Iris pigment epithelial cell (primary cell): ENCODE measurements at places on chromosomes 1 and 21.
A peak's percentile ranks its signal among the peaks of the same experiment; 100 is the strongest.

DNA sequence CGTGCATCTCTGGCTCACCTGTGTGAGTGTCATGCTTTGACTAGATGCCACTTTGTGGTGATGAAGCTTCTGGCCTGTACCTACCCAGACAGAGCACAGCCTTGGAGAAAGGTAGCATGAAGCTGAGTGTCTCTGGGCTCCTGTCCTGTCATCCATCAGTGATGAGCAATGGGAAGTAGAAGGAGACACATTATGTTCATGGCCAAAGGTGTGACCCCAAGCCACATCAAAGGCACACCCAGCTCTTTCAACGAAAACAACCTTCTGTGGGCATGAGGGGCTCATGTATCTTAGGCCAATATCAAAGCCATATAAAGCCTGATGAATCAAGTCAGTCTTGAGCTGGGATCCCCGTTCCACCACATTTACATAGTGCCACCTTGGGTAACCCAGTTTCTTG lies 1.0 kb upstream of the CLIC6 start:
- no peak for DNase-seq

GRCh38 chr1:26580116-26580515 lies 50.6 kb downstream of the RPS6KA1 start:
- no peak for DNase-seq

- peak; percentile 29 for DNase-seq
Measured at GRCh38 chr21:14120091-14120734, 90.5 kb downstream of the LIPI start.

DNA sequence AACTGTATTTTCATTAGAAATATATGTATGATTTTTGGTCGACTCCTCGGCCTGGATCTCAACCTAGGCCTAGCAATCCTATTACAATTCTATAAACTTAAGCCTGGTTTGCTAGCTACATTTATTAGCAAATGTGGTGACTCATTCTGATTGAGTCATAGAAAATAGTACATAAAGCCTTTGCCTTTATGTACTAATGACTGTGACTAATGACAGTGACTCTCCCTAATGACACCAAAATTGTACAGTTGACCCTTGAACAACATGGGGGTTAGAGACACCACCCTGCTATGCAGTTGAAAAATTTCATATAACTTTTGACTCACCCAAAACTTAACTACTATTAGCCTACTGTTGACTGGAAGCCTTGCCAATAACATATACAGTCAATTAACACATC lies 78.9 kb downstream of the CLEC20A start:
- DNase-seq: peak; percentile 80

GRCh38 chr1:23804183-23804835 lies 3.8 kb upstream of the GALE start:
- DNase-seq: no peak

- DNase-seq: no peak
Measured at GRCh38 chr21:26515257-26515656, 57.8 kb downstream of the CYYR1 start.

DNA sequence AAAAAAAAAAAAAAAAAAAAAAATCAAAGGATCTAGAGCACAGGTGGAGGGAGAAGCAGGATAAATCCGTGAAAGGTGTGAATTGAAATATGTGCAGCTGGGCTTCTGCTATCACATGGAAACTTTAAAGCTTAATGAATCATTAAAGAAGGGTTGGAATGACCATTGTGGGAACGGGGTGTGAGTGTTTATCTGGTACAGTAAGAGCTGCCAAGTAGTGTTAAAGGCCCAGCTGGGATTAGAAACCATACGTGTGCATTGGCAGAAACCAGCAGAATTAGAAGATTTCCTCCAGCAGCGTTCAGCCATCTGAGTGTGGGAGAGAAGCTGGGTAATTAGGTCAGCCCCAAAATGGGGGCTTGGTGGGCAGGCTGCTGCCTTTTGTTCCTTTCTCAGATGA lies 13.5 kb downstream of the FALEC start:
- peak; percentile 91 for DNase-seq

DNA sequence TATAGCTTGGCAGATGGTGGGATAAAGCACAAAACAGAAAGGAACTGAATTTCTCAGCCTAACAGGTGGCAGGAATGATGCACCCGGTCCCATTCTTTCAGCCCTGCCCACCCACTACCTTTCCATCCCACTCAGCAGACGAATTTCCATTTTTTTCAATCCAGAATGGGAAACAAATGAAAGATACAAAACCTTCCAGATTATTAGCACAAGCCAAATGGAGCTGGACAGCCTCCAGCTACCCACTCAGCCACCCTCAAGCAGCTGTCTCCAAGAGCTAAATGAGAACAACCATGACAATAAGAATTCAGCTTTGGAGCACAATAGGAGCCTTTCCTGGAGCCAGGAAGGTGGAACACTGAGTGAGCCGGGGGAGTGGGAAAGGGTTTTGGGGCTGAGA lies 96.3 kb upstream of the ST6GALNAC5 start:
- no peak for DNase-seq

DNA sequence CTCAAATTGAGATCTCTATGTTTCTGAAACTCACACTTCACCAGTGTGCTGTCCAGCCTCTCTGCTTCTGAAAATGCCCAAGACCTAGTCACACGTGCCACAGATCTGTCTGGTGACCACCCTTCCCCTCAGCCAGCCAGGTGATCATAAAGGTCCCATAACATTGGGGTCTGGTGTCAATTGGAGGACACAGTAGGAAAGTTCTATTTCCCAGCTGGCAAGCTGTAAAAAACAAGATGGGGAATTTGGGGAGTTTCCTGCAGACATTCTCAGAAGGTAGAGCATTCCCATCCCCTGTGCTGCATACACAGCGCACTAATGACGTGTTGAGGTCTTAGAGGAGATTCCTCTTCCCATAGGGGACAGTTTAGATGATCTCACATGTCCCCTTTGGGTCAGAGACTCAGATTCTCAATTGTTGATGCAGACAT lies 50.1 kb downstream of the RPS6KA1 start:
- DNase-seq: no peak

DNA sequence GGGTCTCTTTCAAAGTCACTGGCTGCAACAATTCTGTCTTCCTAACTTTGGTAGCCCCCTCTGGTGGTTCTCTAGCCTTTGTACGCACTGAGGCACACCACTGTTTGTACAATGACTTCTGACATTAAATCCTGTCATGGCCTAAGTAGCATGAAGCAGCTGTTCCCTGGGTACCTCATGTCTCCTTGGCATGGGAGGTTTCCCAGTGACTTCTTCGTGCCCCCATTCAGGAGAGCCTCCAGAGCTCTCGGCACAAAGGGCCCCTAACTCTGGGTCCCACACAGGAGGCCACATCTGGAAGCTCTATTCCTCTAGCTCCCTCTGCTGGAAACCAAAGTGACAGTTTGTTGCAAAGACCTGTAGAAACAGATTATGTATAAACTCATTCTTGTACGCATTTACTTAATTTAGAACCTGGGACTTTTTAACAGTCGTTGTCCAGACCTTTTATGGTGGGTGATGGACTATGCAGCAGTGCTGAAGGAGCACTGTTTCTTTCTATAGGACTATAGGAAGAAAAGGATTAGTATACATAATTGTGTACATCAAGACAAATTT lies 13.4 kb downstream of the SWT1 start:
- DNase-seq: peak; percentile 59

- DNase-seq: no peak
Measured at GRCh38 chr1:10745886-10746455, 50.5 kb downstream of the CASZ1 start.
